ENCODE measurements at places on chromosomes 12 and 14.

DNA sequence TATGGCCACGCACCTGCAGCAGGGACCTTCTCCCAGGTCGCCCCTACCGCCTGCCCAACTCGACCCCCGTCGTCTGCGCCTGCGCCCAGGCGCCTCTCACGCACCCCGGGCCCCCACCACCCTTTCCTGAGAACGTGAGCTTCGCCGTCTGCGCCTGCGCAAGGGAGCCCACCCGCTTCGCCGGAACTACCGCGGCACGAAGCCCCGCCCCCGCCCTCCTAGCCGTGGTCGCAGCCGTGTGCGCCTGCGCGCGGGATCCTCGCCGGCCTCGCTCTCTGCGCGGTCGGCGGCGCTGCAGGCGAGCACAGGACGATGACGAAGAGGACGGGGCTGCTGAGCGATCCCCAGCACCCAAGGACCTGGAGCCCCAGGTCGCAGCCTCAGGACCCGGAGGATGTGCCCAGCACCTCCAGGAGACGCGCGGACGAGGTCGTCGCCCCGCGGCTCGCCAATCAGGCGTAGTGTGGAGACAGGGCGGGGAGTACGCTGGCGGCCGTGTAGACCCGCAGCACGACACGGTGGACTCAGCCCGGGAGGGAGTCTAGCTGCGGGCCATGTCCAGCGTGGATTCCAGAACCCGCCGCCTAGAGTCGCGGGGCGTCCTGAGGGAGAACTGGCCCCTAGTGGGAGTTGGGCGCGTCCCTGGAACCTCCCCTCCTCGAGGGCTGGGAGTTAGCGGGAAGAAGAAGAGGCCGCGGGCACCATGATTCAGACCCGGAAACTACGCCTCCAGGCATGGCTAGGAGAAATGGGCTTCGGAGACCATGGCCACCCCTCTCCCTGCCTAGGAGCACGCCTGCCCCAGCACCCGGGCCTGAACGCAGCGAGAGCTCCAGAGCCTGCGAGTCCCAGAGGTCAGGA lies 1120.8 kb upstream of the TMEM132C start:
- DNase-seq, result no peak

GRCh38 chr12:107539196-107539939 lies 146.2 kb upstream of the PWP1 start:
- DNase-seq, result no peak

DNA sequence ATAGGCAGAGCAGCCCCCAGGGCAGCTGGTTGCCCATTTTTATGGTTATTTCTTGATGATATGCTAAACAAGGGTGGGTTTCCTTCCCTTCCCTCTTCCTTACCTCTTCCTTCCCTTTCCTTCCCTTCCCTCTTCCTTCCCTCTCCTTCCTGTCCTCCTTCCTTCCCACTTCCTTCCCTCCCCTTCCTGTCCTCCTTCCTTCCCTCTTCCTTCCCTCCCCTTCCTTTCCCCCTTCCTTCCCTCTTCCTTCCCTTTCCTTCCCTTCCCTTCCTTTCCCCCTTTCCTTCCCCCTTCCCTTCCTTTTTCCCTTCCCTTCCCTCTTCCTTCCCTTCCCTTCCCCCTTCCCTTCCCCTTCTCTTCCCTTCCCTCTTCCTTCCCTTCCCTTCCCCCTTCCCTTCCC lies 87.7 kb downstream of the MAP1LC3B2 start:
- DNase-seq, result no peak

DNA sequence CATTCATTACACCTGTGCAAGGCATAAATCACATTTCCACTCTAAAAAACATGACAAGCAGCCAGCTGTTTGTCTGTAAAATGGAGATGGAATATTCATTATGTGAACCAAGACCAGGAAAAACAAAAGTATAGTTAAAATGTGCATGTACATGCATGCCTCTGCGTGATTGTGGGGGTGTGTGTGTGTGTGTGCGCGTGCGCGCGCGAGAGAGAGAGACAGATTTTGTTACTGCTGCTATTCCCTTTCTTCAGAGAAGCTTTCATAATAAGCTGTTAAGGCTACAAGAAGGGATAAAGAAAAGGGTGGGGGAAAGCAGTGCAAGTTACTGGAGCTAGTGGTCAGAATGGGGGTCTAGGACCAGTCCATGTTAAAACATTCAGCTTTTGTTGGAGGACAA lies 430.3 kb downstream of the NAV3 start:
- no peak for DNase-seq

- DNase-seq, result no peak
Measured at GRCh38 chr12:12537421-12537820, 25.2 kb downstream of the DUSP16 start.

- DNase-seq, result no peak
Measured at GRCh38 chr12:76520348-76520747, 39.2 kb downstream of the OSBPL8 start.

DNA sequence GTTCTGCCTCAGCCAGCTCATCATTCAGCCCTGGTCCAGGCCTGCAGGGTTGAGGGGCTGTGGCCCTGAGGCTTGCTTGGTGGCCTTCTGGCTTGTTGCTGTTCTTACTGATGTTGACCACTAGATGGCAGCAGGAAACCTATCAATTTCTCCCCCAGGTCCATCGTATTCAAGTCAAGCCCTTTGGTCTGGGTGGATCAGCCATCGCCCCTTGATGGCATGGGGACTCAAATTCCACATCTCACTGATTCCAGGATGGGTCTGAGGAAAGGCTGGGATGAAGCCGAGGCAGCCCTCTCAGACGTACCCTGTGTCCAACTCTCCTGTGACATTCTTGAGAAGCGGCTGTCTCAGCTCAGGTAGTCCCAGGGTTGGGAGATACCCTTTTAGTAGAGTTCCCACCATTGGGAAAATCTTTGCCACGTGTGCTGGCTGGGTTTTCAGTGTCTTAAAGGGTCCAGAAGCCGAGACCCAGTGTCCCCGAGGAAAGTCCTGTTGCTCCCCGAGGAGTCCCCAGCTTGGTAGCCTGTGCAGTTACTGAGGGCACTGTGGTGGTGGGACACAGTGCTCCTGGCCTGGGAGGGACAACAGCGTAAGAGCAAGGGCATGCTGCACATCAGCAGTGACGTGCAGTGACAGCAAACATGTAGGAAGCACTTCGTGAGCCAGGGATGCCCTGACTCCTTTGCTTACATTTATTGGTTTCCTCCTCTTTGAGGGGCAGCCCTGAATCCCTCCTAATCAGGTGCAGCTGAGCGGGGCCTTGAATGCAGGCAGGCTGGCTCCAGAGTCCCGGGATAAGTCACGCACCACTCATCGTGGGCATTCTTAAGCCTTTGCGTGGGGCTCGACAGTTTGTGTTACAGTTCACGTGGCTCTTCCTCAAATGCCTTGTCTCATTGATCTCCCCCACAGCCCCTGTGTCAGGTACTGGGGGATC lies 58.6 kb downstream of the TSPAN9 start:
- DNase-seq, result peak; percentile 53
